ENCODE measurements at places on chromosomes 11 and 22.

GRCh38 chr11:131815590-131815989 is 445.2 kb downstream of the NTM start:
- DNase-seq, result no peak

GRCh38 chr22:50576806-50577696 is 1.2 kb downstream of the CPT1B start:
- DNase-seq, result no peak

GRCh38 chr11:20117291-20117690 is 43.0 kb downstream of the DBX1 start:
- no peak for DNase-seq

DNA sequence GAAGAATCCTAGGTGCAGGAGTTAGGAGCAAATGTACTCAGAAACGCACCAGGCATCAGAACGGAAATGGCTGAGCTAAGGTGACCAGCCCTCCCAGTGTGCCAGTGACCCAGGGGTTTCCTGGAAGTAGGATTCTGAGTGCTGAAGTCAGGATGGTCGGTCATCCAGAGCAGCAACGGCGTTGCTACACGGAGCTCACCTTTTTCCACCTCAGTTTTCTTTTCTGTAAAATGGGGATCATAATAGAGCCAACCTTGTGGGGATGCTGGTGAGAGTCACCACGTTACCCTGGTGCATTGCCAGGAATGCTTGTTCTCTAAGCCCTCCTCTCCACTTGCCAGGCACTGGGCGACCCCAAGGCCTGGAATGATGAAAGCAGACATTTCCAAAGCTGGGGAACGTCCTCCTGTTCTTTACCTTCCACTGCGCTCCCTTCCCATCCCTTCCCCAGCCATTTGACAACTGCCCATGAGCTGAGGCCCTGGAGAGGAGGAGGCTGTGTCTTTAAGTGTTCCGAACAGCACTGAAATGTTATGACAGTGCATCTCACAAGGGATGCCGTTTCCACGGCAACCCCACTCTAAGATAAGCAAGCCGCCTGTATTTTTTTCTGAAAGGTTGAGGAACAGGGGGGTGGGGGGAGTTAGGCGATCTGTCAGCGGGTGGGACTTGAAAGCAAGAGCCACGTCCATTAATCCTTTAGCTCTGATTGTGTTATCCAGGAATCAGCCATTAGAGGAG is 66.8 kb downstream of the TSPAN18 start:
- DNase-seq, result no peak

- DNase-seq, result no peak
Observed at GRCh38 chr11:122633219-122633829, 22.2 kb upstream of the UBASH3B start.

DNA sequence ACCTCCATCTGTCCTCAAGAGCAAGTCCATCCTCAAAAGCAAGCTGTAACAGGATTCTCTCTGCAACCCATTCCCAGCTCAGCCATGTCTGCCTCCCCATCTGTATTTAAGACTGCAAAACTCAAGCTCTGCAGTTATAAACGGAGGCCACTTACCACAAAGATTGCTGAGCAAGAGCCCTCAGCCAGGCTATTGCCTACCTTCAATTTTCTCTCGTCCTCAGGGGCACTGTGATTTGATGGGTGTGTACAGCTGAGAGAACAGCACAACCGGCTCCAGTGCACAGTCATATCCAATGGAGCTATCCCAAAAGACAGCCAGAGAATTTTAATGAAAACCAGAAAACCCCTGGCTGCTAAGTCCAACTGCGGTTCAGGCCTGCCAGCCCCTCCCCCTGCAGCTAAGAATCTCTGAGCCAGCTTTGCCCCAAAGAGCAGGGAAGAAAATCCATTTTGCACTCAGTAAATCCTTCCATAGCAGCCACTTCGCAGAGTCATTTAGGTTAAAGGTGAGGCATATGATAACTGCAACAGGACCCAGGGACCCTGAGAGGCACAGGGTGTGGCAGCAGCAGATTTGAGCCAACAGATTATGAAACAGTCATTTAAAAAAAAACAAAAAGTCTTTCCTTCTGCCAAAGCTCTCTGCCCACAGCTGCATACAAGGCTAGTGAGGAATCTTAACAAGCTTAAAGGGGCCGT is 37.6 kb downstream of the RAB30 start:
- no peak for DNase-seq

DNA sequence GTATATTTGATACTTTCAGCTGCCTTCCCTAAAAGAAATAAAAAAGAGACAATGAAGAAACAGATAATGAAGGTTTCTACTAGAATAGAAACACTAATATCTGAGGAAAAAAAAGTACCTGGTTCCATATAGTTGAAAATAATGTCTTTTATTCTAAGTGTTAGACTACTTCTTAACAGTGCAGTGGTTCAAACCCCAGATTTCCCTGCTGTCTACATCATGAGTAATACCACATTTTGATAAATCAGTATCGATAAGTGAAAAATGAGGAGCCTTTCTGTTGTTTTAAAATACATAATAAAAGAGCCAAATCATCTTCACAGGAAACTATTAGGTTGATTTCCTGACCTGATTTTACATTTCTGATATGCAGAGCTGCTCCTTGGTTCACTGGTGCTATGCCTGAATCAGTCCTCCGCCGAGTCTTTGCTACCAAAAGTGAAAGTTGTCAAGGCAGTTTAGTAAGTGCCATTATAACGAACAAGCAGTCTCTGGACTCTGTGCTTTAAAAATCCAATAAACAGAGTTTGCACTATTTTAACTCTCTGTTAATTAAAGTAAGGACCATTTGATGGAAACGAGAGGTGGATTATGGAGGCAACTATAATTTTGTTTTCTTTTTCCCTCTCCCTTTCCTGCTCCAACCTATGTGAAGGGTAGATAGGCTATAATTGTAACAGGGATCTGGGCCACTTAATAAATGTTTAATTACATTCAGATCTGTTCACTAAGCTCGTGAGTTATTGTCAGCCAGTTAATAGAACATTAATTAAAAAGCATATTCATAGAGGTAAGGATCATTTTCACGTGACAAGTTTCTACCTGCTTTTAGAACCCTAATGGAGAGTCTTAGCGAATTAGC is 724.5 kb upstream of the RAG2 start:
- no peak for DNase-seq

DNA sequence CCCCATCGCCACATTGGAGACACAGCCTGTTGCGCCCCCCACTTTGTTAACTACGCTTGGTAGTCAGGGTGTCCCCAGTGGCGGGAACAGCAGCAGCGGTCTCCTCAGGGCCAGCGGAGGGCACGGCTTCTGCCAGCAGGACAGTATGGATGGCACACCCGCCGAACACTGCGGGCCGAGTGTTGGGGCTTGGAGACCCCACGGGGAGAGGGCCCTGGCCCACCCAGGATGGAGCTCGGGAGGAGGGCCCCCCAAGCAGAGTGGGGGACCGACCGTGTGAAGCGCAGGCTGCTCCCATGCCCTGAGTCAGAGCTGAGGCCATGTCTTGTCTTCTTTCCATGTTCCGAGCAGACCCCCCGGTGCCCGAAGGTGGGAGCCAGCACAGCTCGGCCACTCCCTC is 17.8 kb downstream of the MRPL23 start:
- DNase-seq, result no peak

DNA sequence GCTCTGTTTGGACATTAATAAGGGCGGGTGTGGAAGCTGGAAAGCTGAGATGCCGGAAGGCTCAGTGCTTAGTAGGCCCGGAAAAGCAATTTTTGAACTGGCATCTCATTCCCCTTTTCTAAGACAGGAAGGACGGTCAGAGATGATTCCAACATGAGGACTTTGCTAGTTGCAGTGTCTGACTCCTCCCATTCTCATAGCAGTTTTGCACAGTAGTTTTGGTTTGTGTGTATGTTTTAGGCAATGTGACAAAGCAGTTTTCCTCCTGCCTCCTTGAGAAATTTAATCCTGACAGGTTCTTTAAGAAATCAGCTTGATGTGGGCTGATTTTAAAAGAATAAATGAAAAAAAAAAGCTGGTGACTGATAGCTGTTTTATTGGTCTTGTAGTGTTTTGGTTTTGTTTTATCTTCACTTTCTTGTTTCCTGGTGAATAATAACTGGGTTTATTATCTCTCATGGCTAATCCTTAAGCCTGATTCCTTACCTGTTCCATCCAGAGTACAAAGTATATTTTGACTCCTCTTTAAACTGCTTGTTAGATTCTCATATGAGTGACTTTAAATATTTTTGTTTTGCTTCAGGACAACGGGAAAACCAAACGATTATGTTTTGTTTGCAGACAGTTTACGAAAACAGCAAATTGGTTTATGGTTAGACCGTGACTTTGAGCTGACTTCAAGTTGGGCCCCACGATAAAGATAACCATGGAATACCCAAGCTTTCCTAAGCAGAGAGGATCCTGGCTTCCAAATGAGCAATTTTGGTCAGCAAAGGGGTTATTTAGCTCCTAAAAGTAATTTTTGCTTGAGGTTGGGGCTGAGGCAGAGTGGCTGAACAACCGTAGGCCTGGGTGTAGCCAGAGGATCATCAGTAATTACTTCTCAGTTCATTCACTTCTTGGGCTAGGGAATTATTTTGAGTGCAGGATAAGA is 3.4 kb downstream of the PTPRJ start:
- no peak for DNase-seq

DNA sequence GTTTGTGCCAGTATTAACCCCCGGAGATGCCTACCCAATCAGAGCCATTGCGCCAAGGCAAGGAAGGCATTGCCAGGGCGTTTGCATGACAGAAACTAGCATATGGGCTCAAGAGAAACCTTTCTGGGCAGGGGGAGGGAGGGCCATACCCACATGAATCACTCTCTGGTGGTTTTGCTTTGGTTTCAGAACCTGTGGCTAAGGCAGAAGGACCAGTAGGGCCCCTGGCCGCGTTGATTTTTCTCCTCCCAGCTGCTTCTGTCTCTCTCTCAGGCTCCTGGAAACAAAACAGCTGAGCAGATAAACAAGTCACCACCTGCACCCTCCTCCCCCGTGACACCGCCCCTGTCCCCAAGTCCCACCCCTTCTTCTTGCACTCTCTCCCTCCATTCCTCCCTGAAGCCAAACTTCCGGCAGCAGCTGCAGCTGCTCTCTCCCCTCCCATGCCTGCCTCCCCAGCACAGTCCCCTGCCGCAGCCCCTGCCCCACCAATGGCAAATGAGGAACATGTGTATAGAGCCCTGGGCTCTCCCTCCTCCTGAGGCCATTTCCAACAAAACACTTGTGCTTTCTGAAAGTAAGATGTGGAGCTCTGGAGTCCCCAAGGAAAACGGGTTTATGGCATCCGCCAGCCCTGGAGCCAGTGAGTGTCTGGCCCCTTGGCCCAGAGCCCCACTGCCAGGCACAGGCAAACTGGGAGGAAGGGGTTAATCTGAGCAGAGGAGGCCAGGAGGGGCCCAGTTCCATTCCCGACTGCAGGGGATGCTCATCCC is 39.0 kb upstream of the ADA2 start:
- no peak for DNase-seq

- no peak for DNase-seq
Observed at GRCh38 chr11:122706291-122707088, 51.0 kb downstream of the UBASH3B start.

- DNase-seq, result no peak
Observed at GRCh38 chr11:111982019-111982464, 43.2 kb upstream of the DLAT start.

- no peak for DNase-seq
Observed at GRCh38 chr11:36056160-36056751, 112.4 kb downstream of the LDLRAD3 start.

All from caudate nucleus (tissue), 63 donors.